ENCODE measurements at places on chromosomes 2 and 18.

- peak; percentile 82 for DNase-seq
Measured at GRCh38 chr2:10493634-10494281, 45.6 kb upstream of the ODC1 start.

GRCh38 chr18:56067969-56068671, 480.1 kb upstream of the TCF4 start:
- no peak for DNase-seq

- no peak for DNase-seq
Measured at GRCh38 chr2:48250943-48251342, 279.0 kb upstream of the STON1 start.

- no peak for DNase-seq
Measured at GRCh38 chr2:121545913-121546312, 15.2 kb downstream of the RNU4ATAC start.

- DNase-seq, result no peak
Measured at GRCh38 chr18:34890486-34891085, 150.6 kb upstream of the MAPRE2 start.

DNA sequence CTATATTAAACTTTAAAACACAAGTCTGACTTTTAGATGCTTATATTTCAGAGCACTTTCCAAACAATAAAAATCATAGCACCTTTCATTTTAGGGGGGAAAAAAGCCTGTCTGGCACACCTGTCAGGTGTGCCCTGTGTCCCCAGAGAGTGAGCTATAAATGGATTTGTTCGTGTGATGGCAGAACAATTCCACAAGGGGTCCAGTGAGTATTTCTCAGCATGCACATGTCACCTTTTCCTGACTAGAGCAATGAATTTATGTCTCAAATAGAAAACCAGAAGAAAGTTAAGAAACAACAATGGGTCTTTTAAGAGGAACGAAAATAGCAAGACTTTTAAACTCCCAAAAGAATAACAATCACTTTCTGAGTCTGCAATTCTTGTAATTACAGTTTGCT, 55.9 kb downstream of the ACVR1C start:
- DNase-seq, result no peak

GRCh38 chr2:171964308-171964707, 35.4 kb upstream of the METAP1D start:
- DNase-seq, result no peak

GRCh38 chr2:126650994-126651393, 5.0 kb upstream of the GYPC start:
- no peak for DNase-seq

Measured in activated CD8-positive, alpha-beta memory T cell treated with anti-CD3 and anti-CD28 coated beads, Interleukin-2, amount 50 U/mL, for 4 hours (primary cell).